Upper lobe of right lung (tissue), 1 donor: ENCODE measurements at places on chromosomes 4 and X. TPM values are rescaled to one million over a fixed set of nuclear protein-coding genes. Genes with fewer than 3 reads are reported as not detected.
A peak's percentile ranks its signal among the peaks of the same experiment; 100 is the strongest.

DNA sequence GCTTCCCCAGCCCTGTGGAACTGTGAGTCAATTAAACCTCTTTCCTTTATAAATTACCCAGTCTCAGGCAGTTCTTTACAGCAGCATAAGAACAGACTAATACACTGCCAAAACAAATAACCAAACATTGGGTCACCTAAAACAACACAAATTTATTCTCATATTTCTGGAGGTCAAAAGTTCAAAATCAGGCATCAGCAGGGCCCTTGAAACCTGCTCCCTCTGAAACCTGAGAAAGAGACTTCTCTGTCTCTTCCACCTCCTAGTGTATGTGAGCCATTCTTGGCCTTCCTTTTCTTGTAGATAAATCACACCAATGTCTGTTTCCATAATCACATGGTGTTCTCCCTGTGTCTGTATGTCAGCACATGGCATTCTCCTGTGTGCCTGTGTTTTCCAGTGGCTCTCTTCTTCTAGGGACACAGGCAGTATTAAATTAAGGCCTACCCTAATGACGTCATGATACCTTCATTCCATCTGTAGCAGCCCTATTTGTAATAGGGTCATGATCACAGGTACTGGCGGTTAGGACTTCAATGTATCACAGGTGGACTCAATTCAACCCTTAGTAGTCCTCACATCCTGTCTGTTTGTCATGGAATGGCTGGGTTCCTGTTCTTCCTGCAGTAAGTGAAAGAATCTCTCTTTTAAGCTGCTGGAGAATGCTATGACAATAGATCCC, 147.3 kb upstream of the CLNK start:
- DNase-seq: no peak

The AFM gene
- total RNA-seq: not detected

The IL3RA gene
- 43.0 TPM for total RNA-seq

GRCh38 chr4:13654162-13654797, 26.8 kb upstream of the BOD1L1 start:
- DNase-seq: peak; percentile 91

- DNase-seq: no peak
Observed at GRCh38 chrX:101260435-101260834, 30.7 kb downstream of the TAF7L start.

DNA sequence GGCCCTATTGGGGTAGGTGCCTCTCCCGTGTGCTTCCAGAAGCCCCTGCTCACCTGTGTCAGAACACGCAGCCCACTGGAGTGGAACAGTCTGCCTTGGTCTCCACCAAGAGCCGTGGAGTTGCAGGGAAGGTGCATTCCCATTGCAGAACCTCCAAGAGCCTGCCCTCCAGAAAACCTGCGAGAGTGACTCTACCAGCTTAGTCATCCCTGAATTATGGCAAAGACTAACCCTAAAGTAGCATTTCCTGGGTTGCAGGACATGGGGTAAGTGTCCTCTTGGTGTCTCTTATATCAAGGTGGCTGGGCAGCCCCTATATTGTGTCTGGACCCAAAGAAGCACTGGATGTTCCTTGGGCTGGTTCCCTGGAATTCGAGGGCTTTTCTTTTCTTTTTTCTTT, 224.6 kb downstream of the BCOR start:
- no peak for DNase-seq

The ZC4H2 gene
- total RNA-seq: 6.7 TPM

GRCh38 chr4:84091266-84091665, 407.8 kb downstream of the NKX6-1 start:
- no peak for DNase-seq

The RHOXF2 gene
- total RNA-seq: not detected
